ENCODE measurements at places on chromosomes 6 and 20.

GRCh38 chr6:127956956-127957355, 56.1 kb upstream of the THEMIS start:
- DNase-seq: no peak

- DNase-seq: no peak
These were observed 327.1 kb downstream of the ARHGAP18 start for GRCh38 chr6:129382916-129383315.

GRCh38 chr6:125307150-125307838, 5.5 kb upstream of the HDDC2 start:
- DNase-seq: no peak

- peak; percentile 67 for DNase-seq
These were observed 69.1 kb upstream of the PBOV1 start for GRCh38 chr6:138287144-138287955.

GRCh38 chr6:42629845-42630244, 66.0 kb downstream of the UBR2 start:
- no peak for DNase-seq

- peak; percentile 54 for DNase-seq
These were observed 6.2 kb upstream of the ZNF311 start for GRCh38 chr6:29011276-29011734.

DNA sequence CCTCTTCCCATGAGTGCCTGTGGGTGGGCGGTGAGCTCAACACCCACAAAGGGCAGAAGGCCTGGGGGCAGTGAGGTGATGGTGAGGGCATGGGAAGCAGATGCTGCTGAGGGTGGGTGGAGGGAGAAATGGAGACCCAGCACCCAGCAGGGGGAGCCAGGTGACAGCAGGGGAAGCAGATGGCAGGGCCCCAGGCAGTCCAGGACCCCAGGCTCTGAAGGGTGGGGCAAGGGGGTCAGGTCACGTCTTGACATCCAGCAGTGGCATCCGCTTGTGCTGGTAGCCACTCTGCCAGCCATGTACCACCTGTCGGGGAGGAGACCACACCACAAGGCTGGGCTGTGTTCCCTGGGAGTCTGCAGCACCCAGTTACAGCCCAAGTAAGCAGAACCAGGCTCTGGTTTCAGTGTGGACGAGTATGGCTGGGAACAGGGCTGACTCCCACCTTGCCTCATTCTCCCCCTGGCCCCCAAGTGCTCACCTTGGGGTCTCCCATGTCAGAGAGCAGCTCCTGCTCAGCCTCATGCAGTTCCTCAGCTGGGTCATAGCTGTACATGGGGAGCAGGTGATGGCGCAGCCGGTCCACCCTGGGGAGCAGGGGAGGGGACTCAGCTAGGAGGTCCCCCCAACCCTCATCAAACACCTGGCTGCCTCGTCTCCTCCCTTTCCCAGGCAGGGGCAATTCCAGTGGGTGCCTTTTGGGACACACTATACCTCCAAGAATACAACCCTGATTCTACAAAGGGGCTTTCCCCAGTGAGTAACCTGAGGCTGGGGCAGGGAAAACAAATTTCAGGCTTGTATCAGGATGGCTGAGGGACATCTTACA, 2.0 kb downstream of the SMIM29 start:
- DNase-seq: peak; percentile 70

- no peak for DNase-seq
These were observed 6.7 kb downstream of the BACH2 start for GRCh38 chr6:90289902-90290301.
